AG09319 (cell line): ENCODE measurements at places on chromosomes 2 and 18.

DNA sequence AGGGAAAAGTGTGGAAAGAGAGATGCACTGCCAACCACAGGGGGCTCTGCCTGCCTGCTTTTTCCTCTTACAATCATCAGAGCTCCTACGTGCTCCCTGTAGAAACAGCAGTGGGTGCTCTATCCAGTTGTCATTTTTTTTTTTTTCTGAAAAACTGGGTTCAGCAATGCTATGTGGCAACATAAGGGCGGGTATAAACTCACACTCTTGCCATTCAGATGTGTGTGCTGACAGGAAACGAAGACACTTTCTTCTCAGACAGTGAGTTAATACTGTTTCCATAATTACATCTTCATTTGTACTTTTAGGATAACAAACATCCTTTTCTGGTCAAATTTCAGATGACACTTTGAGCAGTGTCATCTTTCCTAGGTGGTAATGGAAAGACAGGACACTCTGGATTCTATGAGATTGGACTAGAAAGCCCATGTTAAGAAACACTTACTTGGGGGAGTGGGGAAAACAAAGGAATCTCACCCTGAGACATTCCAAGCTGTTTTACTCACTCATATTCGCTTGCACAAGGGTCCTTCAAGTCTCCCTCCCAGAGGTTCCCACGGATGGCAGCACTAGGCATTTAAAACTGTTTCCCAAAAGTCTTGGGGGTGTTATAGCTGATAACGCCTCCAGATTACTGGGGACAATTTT lies 41.3 kb downstream of the CCDC93 start:
- DNase-seq: no peak

GRCh38 chr2:72378753-72379348 lies 231.2 kb upstream of the CYP26B1 start:
- no peak for DNase-seq

GRCh38 chr2:146989741-146990140 lies 855.1 kb upstream of the ACVR2A start:
- DNase-seq: no peak

GRCh38 chr2:70553334-70553583 lies 367 bp downstream of the TGFA start:
- DNase-seq: no peak

DNA sequence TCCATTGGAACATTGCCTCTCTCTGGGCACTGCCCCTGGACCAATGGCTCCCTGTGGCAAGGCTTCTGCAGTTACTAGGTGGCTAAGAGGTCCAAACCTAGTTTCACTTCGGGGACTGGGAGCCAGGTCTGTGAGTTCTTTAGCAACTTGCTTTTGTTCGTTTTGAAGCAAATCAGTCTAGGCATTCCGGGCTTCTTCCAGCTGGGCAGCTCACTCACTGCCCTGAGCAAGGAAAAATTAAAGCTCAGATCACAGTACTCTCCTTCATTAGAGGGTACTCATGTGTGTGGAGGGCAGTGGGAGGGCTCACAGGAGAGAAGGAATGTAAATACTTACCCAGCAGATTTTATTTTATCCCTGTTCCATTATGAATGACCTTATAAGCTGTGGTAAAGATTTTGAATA lies 80.3 kb downstream of the SPP2 start:
- DNase-seq: no peak

DNA sequence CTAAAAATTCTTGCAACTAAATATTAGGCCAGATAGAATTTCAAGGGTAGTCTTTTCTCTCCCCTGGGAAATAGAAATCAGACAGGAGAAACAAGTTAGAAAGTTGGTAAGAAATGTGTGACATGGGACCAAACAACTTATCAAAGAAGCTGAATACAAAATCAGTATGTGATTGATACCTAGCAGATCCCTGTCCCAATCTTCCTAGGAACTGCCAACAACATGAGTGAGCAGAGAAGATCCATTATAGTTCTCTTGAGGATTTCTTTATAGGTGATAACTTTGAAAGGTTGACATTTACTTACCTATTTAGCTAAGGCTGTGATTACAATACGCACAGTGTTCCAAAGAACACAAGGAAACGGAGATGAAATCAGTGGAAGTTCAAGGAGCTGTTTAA lies 162.4 kb downstream of the DLGAP1 start:
- no peak for DNase-seq

- no peak for DNase-seq
These were observed 683.0 kb downstream of the SLC4A3 start for GRCh38 chr2:220310451-220310861.

DNA sequence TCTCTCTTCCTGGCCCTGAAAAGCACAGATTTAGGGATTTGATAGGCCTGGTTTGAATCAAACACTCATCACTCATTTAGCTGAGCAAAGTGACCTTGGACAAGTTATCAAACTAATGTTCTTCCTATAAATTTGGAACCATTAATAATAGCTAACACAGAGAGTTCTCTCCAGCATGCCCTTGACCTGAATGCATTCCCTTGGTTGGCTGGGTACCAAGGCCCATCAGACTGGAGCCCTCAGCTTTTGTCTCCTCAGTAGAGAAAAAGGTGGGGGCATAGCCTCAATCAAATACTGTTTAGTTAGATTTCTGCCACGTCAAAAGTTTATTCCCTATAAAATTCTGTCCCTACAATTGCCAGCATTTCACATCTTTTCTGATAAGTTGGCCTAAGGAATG lies 13.8 kb upstream of the MRPL19 start:
- no peak for DNase-seq

GRCh38 chr2:147373800-147374422 lies 470.9 kb upstream of the ACVR2A start:
- no peak for DNase-seq

DNA sequence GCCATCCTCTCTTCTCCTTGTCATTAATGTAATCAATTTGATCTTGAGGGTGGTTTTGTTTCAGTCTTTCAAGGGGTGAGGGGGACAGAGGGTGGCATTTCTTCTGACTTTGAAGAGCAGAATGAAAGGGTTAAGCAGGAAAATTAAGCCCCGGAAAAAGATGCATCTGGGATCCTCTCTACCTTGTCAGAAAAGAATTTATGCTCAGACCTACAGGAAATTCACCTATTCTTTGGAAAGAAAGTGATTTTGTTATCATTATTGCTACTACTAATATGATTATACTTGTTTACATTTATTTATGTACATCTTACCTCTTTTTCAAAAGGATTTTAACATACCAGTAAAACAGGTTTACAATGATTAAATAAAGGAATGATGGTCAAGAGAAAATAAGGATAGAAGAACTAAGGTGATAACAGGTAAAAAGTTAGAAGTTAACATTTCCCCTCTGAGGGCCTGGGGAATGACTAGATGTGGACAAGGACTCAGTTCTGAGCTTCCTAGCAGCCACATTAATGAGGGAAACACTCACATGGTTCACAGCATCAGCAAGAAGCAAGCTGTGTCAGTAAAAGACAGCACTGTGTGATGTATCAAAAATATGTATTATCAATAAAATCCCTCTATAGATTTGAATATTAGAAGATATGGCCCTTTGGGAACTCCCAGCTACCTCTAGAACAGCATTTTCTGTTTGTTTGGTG lies 151.4 kb downstream of the MYCN start:
- DNase-seq: no peak
